ENCODE measurements at places on chromosomes 12 and 14.

GRCh38 chr12:90399357-90399756, 555.6 kb downstream of the CCER1 start:
- no peak for DNase-seq

- DNase-seq: no peak
Observed at GRCh38 chr14:75725481-75725880, 64.4 kb downstream of the TTLL5 start.

GRCh38 chr12:70748809-70749208, 111.6 kb upstream of the PTPRB start:
- no peak for DNase-seq

DNA sequence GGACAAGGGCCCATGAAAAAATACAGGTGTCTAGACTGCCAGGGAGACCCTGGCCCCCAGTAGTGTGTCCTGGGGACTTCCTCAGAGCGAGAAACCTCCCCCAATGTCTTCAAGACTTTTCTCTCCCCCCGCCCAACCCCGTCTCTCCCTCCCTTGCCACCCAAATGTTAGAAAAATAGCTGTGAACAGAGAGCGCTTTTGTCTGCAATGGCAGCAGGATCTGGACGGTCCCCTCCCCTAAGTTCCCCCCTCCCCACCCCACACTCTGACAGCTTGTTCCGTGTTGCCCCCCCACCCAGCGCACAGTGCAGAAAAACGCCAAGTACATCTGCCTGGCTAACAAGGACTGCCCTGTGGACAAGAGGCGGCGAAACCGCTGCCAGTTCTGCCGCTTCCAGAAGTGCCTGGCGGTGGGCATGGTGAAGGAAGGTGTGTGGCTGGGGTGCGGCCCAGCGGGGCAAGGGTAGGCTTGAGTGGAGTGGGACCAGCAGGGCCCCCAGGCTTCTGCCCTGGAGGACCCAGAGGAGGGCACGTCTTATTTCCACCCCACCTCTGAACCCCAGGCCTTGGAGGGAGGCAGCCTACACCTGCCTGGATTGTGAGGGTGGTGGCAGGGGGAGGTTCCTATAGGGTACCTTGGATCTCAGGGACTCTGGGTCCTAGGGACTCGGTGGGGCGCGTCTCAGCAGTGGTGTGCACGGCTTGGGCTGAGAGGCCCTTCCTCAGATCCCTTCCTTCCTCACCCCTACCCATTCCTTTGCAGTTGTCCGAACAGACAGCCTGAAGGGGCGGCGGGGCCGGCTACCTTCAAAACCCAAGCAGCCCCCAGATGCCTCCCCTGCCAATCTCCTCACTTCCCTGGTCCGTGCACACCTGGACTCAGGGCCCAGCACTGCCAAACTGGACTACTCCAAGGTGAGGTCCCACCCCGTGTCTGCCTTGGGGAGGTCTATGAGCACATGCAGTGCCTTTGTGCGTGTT, 4.8 kb downstream of the NR4A1 start:
- DNase-seq: no peak

DNA sequence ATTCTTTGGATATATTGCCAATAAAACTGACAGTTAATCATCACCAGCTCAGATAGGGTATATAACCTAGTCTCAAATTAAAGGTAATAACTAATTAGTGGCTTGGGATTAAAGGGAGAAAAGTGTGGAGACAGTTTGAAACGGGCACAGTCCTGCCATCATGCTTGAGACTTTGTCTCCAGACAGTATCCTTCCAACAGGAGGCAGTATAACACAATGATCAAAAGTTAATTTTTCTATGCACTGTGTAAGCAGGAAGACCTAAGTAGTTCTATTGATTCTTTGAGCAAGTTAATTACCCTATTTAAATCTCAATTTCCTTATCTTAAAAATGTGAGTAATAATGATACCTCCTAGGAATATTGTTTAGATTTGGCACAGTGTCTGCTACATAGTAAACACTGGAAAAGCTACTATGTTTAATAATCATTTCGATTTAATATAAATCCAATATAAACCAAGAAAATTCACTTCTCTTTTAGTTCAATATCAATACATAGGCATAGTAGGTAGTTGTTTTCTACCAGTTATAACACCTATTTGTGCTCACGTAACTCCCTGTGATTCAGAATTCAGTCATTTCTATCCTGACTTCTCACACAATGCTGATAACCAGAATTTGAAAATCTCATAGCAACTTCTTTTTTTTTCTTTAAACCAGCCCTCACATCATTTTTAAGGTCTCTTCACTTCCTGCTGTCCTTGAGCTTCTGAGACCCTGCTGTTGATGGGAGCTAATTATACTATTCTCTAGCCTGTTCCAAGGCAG, 53.7 kb downstream of the GALNT4 start:
- DNase-seq: peak; percentile 41

DNA sequence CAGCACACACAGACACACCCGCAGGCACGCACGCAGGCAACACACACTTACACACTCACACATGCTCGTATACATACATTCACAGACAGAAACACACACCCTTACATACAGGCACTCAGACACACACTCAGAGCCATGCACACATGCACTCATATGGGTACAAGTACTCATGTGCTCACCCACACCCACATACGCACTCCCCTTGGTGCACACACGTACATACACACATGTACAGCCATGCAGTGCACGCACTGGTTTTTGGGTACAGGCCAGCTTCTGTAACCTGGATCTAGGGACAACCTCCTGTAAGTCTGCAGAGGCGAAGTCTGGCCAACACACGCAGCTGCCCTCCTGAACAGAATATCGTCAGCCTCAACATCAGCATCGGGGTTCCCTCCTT, 221.3 kb upstream of the RTL1 start:
- DNase-seq: no peak

GRCh38 chr12:67645126-67645525, 3.4 kb upstream of the DYRK2 start:
- no peak for DNase-seq

GRCh38 chr14:90698379-90698869, 117.8 kb downstream of the TTC7B start:
- no peak for DNase-seq

DNA sequence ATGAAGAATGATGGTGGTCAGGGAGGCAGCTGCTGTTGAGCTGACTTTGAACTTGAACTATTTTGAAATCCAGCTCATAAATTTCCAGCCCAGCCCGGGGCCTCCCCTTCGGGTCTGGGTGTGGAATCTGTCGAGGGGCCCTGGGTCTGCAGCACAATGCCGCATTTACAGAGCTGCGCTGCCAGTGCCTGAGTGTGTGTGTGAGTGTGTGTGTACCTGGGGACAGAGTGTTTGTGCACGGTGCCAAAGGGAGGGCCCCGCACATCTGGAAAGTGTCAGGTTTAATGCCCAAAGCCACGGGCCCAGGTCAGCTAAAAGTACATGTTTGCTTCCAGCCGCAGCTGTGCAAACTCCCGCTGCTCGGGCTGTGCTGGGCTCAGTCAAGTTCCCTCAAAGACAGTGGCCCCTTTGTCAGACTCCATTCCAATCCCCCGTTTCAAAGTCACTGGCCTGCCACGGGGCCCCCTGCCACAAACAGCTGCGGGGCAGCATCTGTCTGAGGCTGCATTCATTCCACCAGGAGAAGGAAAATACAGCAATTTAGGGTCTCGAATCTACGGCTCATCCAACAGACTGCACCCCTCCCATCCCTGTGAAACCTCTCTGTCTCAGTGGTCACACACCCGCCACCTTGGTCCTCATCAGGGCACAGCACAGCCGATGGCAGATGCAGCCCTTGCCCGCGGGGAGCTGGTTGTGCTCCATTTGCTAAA, 16.3 kb upstream of the RFLNA start:
- no peak for DNase-seq

GRCh38 chr12:46153268-46153872, 115.5 kb downstream of the SLC38A1 start:
- peak; percentile 7 for DNase-seq

- no peak for DNase-seq
Observed at GRCh38 chr12:2892246-2892645, 1.6 kb downstream of the TULP3 start.

DNA sequence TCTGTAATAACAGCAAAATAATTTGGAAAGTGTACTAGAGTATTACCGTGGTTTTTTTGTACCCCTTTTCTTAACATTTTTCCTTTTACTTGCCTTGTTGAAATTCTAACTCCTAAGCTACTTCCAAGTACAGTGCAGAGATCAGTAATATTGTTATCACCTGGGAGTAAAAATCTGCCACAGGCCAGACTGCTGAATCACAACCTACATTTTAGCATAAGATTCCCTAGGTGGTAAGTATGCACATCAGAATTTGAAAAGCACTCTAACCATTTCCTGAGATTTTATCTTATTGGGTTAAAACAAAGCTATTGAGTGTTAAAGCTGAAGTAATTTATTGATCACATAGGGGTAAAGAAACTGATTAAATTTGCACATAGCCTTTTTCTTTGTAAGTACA, 55.2 kb upstream of the KCNH3 start:
- DNase-seq: no peak

GRCh38 chr12:24898606-24899005, 50.3 kb downstream of the BCAT1 start:
- DNase-seq: no peak

GRCh38 chr12:120346681-120347080, 19.1 kb upstream of the PLA2G1B start:
- no peak for DNase-seq

- no peak for DNase-seq
Observed at GRCh38 chr12:81758421-81759189, 545 bp downstream of the PPFIA2 start.

Measured in GDM1 (cell line).